ENCODE measurements at places on chromosomes 12 and 14.

DNA sequence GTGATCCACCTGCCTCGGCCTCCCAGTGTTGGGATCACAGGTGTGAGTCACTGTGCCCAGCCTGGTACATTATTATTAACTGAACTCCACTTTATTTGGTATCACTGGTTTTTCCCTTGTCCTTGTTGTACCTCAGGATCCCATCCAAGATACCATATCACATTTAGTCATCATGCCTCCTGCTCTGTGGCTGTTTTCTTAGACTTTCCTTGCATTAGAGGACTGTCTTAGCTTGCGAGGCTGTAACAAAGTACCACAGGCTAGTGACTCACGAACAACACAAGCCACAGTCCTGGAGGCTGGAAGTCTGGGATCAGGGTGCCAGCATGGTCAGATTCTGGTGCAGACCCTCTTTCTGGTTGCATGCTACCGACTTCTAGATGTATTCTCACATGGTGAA lies 12.2 kb downstream of the KLC1 start:
- DNase-seq, result no peak

GRCh38 chr12:1797011-1797901 lies 23.1 kb upstream of the LRTM2 start:
- DNase-seq, result peak; percentile 21

DNA sequence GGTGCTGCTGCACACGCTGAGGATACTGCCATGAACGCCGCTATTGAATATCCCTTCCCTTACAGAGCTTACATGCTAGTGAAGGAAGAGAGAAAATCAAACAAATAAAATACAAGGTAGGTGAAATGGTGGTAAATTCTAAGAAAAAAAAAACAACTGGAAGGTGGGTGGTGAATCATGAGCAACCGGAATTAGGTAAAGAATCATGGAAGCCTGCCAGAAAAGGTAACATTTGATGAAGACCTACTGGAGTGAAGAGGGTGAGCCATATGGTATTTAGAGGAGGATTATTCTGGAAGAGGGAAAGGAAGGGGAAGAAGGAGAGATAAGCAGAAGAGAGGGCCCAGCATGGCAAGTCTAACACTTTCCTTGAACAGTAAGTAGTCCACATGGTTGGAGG lies 76.1 kb downstream of the LRIG3 start:
- DNase-seq, result no peak

DNA sequence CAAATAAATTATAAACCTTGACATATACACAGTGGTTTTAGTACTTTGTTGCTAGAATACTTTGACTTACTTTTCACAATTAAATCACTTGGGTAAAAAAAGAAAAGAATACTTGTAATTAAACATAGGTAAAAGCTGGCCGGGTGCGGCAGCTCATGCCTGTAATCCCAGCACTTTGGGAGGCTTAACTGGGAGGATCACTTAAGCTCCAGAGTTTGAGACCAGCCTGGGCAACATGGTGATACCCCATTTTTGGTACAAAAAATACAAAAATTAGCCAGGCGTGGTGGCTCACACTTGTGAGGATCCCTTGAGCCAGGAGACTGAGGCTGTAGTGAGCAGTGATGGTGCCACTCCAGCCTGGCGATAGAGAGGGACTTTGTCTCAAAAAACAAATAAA lies 7.8 kb downstream of the STX2 start:
- DNase-seq, result no peak

DNA sequence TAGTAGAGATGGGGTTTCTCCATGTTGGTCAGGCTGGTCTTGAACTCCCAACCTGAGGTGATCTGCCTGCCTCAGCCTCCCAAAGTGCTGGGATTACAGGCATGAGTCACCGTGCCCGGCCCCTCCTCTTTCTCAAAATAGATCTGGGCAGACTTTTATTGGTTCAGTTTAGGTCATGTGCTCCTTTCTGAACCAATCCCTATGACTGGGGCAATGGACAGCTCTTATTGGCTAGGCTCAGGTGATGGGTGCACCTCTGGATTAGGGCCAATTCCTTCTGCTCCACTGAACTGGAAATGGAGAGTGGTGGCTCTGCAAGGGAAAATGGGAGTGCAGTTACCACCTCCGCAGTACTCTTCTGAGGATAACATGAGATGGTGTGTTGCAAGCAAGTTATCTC lies 6.2 kb upstream of the ATP6V0A2 start:
- no peak for DNase-seq

- no peak for DNase-seq
Observed at GRCh38 chr14:36666416-36667206, 5.0 kb downstream of the PAX9 start.

DNA sequence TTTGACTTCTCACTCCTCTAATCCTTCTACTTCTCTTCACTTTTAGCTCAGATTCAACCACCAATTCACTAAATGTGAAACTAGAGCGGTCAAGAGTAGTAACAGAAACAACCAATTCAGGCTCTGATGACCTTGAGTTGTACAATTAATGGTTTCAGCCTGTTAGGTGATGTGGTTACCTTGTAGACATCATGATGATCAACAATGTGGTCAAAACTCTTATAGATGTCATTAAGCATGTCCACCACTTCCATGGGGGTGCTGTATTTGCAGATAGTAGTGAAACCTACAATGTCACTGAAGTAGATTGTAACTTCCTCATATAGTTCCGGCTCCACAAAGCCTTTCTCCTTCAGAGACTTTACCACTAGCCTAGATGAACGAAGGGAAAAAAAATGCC lies 54.1 kb upstream of the PLBD1 start:
- no peak for DNase-seq

DNA sequence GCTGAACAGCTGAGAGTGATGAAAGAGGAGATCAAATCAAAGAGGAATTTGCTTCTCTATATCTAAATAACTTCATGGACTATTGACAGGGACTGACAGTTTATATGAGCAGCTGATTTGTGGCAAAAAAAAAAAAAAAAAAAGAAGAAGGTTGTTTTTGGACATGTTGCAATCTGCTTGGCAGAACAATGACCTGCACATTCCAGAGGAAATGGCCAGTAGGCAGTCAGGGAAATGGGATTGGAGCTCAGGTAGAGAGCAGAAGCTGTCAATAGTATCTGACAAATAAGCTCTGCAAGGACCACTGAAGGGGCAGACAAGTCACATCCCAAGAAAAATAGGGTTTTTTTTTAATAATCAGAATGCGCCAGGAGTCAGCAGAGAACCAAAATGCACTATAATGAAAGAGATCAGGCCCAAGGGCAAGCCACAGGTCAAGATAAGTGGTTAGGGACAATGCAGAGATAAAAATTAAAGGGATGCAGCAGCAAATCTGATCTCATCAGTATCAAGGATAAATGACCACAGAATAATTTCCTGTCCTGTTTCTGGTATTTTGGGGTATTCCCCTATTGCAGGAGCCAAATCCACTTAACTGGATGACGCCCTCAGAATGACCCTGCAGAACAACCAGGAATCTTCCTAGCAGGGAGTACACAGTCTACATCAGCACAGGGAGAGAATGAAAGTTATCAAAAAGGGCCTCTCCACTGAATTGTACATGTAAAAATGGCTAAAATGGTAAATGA lies 22.6 kb upstream of the DUSP16 start:
- no peak for DNase-seq

GRCh38 chr12:131618303-131618658 lies 92.6 kb upstream of the SFSWAP start:
- DNase-seq, result no peak

- no peak for DNase-seq
Observed at GRCh38 chr14:102417001-102417431, 54.3 kb downstream of the TECPR2 start.

- DNase-seq, result peak; percentile 62
Observed at GRCh38 chr12:53543539-53543938, 36.3 kb upstream of the NPFF start.

GRCh38 chr14:101992708-101993107 lies 28.3 kb downstream of the DYNC1H1 start:
- DNase-seq, result no peak

GRCh38 chr12:131011165-131012079 lies 57.7 kb downstream of the ADGRD1 start:
- no peak for DNase-seq

GRCh38 chr12:109715310-109716091 lies 1.9 kb downstream of the FAM222A start:
- peak; percentile 54 for DNase-seq

GRCh38 chr14:44316647-44317440 lies 190.2 kb downstream of the FSCB start:
- DNase-seq, result peak; percentile 30

DNA sequence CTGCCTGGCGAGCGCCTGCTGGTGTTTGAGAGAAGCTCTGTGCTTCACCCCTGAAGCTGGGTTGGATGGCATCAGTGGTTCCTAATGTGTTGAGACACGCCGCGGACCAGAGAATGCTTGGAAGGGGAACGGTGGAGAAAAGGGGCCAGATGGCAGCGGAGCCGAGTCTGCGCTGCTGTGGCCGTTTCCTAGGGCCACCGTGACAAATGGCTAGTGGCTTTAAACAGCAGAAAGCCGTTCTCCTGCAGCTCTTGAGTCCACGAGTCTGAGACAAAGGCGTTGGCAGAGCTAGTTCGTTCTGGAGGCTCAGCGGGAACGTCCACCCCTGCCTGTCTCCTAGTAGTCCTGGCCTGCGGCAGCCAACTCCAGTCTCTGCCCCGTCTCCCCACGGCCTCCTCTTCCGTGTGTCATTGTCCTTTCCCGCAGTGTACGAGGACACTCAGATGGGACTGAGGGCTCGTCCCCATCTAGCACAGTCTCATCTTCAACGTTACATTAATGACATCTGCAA lies 103.6 kb downstream of the ADGRD1 start:
- DNase-seq, result no peak

- no peak for DNase-seq
Observed at GRCh38 chr14:99521176-99522024, 40.2 kb downstream of the CCNK start.

DNA sequence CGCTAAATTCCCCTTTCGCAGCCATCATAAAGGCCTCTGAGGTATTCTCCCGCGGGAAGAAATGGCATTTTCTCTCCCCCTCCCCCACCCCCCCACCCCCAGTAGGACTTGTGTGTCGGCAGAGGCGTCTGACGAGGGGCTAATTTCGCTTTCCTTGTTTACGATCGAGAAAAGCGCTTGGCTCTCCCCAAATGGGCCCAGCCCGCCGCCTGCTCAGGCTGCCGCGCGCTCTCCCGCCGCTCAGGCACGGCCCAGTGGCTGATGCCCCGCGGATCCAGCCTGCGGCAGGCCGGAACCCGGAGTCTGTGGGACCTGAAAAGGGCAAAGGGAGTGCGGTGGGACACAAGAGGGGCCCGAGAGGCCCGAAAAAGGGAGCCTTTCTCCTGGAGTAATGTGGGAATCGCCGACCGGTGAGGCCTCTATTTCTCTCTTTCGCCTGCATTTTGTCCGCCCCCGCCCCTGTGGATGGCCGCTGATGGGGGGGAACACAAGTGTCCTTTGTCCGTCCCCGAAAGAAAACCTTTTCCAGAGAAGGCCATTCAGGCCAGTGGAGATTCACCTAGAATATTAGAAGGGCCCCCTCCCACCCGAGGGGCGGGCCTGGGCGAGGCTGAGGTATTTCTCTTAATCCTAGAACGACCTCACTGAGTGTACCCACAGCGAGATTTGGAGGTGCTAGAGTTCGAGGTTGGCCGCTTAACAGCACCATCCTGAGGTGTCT lies 9.0 kb upstream of the HOXC6 start:
- no peak for DNase-seq

DNA sequence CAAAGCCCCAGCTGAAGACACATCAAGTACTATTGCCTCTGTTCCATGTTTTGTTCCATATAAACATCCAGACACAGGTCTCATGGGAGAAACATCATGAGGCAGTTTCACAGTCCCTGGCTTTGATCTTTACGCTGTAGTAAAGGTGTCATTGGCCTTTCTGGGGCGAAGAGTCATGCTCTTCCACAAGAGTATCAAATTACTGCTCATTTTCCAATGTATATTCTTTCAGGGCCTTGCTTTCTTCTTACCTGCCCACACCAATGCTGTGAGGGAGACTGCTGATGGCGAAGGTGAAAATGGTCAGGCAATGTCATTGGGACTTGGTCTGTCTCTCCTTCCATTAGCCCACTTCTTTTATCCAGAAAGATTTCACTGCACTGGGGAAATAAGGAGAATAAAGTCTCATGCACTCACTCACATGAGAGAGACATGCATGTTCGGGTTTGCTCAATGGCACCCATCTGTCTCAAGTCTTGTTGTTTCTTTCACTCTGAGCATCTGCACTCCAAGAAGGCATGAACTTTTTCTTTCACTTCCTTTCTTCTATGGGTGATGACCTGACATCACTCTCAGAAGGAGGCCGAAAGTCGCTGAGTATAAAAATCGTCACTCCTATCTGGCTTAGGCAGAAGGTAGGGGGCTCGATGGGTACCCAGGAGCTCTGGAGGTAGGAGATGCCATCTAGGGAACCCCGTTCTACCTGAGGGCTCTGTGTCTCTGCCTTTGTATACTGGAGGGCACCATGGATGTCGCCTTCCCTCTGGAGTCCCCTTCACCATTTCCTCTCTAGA lies 1.3 kb upstream of the JDP2 start:
- DNase-seq, result no peak

DNA sequence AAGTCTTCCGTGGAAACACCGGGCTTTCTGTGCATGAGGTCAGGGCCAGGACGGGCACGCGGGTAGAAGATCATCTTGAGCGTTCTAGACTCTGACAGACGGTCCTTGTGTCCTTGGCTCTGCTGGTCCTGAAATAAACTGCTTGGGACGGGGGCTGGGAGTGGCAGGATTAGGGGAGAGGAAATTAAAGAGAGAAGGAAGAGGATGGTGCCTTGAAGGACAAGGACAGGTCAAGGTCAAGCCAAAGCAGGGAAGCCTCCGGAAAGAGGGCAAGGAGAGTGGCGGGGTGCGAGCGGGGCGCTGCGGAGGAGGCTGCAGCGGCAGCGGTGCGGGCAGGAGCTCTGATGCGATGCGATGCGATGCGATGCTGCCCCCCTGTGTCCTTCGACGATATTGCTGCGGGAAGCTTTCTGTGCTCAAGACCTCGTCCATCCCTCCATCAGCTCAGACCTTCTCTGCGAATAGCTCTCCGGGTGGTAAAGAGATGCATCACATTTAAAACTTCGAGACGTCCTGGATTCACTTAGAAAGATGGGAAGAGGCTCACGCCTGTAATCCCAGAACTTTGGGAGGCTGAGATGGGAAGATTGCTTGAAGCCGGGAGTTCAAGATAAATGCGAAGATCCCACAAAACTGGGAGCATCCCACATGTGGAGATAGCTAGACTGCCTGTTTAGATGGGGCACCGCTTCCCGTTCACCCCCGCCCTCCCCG lies 110.1 kb upstream of the TMEM132D start:
- DNase-seq, result peak; percentile 53

GRCh38 chr14:106459971-106460730 lies 933.8 kb downstream of the TMEM121 start:
- no peak for DNase-seq
